NCI-H1417 treated with DMSO at 0.1 percent for 48 hours (cell line): ENCODE measurements at places on chromosomes 7 and 10.

- peak; percentile 44 for DNase-seq
These were observed 561.2 kb upstream of the PHF14 start for GRCh38 chr7:10412422-10413019.

DNA sequence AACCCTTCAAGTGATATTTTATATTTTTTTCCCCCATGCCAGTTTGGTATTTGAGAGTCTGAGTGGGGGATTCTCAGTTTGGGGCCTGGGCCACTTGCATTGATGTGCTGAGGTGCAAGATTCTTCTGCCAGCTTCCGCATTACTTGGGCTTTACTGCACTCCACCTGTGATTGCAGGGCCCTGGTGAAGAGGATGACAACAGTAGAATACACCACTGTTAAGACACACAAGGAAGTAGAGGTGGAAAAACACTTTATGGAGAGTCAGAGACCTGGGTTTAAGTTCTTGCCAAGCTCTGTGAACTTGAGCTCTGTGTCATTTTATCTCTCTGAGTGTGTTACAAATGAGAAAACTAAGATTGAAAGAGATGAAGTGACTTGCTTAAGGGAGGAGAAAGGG is 209.4 kb downstream of the LRMDA start:
- no peak for DNase-seq

- DNase-seq = no peak
These were observed 10.7 kb upstream of the PCBD1 start for GRCh38 chr10:70899096-70899495.

DNA sequence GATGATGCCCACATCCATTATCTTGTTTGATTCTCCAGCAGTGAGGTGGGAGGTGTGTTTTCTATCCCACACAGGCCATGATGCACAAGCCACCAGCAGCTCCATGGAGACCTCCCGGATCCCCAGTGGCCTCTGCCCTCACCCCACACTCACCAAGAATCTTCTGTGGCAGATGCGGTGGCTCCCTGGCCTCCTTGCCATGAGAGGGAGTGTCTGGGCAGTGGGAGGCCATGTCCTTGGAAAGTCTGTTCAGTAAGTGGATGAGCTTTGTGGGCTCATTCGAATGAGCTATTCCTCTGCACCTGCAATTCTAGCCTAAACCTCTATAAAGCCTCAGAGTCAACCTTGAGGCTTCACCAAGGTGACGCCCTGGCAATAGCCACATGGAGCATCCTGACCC is 243.8 kb downstream of the TCERG1L start:
- no peak for DNase-seq

DNA sequence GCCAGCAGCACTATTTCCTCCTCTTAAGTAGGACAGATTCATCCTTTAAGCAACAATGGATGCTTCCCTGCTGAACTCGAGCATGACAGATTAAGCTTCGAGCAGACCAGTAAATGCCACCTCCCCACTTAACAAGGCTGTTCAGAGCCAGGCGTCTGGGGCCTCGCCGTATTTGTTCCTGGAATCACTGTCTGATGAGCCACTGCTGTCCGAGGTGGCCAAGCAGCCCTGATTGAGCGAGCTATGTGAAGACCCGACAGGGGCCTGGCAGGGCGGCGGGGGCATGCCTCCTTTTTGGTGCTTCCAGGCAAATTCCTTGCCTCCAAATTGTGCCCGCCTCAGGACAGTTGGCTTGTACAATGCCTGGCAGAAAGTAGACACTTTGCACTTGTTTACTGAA is 862.6 kb downstream of the NRG3 start:
- no peak for DNase-seq

DNA sequence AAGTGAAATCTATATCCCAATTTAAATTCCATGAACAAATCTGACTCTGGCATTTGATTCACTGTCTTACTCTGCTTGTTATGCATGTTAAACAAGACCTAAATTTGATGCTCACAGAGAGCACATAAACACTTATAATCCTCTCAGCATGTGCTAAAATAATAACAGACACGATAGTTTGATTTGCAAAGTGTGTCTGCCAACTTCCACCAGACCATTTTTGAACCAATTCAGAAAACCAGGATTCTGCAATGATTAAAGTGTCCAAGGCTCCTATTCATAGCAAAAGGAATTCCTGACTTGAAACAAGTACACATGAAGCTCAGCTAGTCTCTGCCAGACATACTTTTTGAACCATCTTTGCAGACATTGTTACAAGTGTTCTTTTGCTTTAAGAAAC is 11.2 kb downstream of the RBM20 start:
- DNase-seq = no peak

GRCh38 chr10:11687357-11687771 is 54.8 kb upstream of the ECHDC3 start:
- no peak for DNase-seq

DNA sequence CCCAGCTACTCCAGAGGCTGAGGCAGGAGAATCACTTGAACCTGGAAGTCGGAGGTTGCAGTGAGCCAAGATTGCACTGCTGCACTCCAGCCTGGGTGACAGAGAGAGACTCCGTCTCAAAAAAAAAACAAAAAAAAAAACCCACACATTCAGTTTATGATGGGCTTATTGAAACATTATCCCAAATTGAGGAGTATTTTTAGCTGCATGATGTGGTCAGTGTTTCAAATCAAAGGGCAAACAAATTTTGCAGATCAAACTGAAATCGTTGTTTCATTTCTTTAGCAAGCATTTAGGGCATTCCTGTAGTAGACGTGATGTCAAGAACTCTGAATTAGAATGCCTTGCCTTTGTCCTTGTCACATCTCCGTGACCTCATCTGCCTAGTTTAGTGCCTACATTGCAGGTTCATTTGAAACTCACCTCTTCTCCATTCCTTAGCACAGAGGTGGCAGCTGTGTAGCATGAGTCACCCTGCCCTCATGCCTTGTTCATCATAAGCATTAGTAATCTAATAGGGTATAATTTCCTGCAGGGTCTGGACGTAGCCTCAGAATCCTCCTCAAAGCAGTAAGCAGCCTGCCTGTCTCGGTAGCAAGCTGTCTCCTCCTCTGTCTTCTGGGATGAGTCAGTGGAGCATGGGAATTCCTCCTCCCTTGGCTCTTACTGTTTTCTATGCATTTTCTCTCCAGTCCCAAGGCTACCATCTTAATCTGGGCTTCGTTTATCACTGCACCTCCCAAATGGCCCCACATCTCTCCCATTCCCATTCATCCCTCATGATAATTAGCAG is 73.8 kb downstream of the CUL1 start:
- no peak for DNase-seq

- DNase-seq = no peak
These were observed 49.9 kb upstream of the STEAP1B start for GRCh38 chr7:22549667-22550513.

DNA sequence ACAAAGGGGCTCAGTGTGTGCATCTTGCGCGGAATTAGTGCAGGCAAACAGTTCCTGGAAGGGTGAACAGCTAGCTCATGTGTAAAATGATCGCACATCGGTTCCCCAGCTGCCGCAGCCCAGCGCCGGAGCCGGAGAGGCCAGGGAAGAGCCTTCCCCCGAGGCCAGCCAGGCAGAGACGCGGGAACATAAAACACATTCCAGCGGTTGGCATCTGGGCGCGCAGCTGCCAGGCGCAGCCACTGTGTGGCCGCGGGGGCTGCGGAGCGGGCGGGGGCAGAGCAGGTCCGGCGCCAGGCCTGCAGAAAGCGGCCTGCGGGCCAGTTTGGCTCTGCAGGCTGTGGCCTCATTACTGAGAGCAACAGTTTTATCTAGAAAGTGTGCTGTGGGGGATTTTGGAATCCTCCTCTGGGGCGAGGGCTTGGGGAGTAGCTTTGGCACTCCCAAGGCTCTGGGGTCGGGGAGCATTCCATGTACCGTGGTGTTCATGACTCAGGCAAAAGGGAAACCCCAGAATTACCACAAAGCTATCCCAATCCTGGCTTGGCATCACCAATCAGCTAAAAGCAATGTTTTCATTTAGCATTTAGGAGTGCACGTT is 74.3 kb downstream of the SAMD9 start:
- no peak for DNase-seq

GRCh38 chr7:132392713-132393112 is 183.6 kb downstream of the PLXNA4 start:
- no peak for DNase-seq

DNA sequence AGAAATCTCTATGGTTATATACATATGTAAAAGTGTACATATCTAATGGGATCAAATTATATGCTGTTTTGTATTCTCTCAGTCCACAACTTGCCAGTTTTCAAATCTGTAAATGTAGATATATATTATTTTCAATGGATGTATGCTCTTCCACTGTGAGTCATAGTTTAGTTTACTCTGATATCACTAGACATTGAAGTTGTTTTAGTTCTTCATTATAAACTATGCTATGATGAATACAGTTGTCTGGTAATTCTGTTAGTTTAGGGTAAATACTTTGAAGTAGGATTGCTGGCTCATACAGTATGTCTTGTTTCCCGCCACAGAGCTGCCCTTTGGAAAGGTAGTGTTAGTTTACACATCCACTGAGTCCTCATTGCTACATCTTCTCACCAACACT is 25.2 kb downstream of the SDK1 start:
- DNase-seq = no peak

DNA sequence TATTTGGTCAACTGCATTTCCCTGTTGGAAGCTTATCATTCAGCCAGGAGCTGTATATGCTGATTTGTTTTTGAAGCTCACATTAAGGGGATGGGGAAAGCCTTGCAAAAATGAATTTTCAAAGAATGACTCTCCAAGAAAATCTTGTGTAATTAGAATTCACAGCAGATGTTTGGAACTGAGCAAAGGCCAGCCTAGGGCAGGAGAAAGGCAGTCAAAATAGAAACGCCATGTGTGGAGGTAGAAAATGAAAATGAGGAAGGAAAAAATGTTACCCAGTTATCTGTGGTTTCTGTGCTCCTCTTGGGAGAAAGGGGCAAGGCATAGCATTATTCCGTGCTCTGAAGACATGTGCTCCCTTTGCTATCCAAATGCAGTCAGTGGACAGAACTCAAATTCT is 93.5 kb downstream of the NRP1 start:
- no peak for DNase-seq

- DNase-seq = no peak
These were observed 8.2 kb upstream of the KIF20B start for GRCh38 chr10:89693176-89693575.

- DNase-seq = no peak
These were observed 481.4 kb downstream of the GALNT17 start for GRCh38 chr7:71613313-71613712.

GRCh38 chr7:105199386-105199785 is 185.4 kb downstream of the KMT2E start:
- DNase-seq = no peak

GRCh38 chr10:17084258-17084657 is 45.4 kb downstream of the CUBN start:
- DNase-seq = no peak

DNA sequence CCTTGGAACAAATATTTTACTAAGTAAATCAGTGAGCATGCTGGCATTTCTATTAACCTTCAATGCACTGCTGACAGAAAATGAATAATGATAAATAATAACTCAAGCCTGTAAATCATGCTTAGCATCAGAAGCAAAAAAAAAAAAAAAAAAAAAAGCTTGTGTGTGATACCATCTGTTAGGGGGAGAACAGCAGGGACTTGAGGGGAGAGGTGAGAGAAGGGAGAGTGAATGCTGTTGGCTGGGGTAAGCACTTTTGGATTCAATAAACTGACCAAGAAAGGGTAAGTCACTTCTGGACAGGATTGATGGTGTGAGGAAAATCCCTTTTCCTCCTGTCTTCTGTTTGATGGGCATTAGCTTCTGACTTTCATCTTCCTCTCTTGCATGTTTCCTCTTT is 996.4 kb downstream of the KCNMA1 start:
- DNase-seq = no peak

DNA sequence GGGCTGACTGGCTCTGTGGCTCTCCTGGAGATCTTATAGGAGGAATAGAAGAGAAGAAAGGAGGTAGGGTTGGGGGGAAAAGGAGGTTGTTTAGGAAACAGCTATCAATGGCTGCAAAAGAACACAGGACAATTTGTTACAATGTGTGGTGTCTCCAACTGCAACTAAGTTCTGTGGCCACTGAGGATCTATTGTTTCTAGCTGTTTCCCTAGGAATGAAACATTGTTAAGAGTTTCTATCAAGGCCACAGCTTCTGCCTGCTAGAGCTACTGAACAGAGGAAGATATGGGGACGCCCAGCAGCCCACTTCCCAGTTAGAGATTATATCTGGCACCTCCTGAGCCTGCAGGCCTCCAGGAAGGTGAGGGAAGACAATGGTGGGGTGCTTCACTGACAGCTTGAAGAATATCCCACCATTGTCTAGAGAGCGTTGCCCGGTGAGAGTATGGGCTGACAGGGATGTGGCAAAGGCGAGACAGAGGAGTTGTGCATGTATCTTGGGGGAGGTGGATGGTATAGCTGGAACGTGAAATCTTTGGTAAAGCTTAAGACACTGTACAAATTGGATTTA is 4.0 kb downstream of the SCD start:
- DNase-seq = no peak

DNA sequence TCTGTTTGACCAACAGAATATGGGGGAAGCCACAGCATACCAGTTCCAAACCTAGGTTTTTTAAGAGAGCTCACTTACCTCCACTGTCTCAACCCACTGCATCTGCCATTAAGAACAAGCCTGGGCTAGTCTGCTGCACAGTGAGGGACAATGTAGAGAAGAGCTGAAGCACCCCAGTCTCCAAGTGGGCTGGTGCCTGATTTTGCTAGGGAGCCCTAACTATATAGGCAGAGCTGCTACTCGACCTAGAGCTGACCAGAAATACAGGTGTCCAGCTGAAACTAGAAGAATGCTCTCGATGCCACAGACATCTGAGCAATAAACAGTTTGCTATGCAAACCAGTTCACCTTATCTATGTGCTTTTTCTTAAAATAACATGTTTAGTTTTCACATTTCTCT is 106.9 kb upstream of the BET1 start:
- DNase-seq = no peak

GRCh38 chr10:114879541-114880158 is 58.1 kb downstream of the FHIP2A start:
- no peak for DNase-seq

- no peak for DNase-seq
These were observed 138.8 kb upstream of the TCERG1L start for GRCh38 chr10:131450216-131450765.

DNA sequence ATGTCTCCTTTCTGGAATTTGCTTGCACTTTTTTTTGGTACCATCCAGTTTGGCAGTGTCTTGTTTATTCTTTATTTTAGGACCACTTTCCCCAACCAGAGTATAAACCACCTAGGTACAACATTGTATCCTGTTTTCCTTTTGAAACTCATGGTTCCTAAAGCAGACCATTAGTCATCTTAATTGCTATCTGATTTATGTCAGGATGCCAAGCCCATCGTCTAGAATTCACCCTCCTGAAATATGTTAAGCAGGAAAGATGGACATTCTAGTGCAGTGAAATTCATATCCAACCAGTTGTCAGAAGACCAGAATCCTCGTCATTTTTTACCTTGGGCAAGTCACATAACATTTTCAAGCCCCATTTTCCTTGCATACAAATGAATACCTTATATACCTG is 223.6 kb upstream of the KMT2E start:
- DNase-seq = no peak

- DNase-seq = no peak
These were observed 13.3 kb downstream of the GPR37 start for GRCh38 chr7:124752310-124752709.
